CD4-positive, alpha-beta T cell treated with Interleukin-2 at 100 ng/mL for 4 hours (primary cell): ENCODE measurements at places on chromosomes 5 and 9.

DNA sequence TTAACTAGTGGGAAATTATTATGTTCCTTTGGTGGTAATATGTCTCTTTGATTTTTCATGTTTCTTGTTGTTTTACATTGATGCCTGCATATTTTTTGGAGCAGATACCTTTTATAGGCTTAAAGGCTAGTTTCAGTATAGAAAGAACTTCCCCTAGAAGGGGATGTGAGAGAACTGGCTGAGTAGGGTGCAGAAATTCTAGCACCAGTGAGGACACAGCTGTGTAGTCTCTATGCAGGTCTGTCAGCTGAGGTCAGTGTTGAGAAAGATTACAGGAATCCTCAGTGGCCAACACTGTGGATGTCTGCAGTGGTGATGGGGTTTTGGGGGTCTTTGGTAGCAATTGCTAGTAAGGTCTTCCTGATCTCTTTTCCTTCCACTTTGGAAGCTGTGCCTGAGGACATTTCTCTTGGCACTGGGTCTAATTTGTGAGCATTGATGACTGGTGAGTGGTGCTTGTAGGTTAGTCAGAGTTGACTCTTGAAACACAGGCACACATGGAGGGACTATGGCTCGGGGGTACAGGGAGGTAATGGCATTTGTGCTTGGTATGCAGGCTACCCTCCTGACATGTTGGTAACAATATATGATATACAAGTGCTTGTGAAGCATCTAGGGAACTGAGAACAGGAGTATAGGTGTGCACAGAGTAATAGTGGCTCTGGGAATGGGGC, 221.4 kb downstream of the SPATA31D1 start:
- DNase-seq: no peak

DNA sequence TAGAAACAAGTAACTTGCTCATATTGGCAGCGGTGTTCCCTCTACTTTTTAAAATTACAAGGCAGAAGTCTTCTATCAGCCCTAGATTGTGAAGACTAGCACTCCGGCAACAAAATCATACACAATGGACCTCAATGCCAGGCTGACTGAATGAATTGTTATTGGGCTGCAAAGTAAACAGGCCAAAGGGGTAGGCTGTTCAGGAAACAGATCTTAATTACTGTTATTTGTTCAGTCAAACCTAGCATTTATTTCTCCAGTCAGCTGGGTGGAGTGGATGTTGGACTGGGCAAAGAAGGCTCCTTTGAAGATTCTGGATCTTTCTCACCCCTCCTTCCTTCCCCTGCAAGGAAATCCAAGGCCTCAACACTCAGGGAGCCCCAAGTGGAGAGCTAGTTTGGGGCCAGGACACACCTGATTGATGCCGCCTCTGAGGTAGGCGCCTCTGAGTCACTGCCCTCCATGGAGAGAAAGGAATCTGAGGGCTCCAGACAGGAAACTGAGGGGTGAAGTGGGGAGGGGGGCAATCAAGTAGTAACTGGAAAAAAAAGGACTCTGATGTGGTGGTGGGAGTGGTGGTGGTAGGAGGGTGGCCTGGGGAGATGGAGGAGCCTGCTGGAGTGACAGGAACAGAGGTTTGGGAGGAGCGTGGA, 35.5 kb downstream of the SERINC5 start:
- DNase-seq: no peak

DNA sequence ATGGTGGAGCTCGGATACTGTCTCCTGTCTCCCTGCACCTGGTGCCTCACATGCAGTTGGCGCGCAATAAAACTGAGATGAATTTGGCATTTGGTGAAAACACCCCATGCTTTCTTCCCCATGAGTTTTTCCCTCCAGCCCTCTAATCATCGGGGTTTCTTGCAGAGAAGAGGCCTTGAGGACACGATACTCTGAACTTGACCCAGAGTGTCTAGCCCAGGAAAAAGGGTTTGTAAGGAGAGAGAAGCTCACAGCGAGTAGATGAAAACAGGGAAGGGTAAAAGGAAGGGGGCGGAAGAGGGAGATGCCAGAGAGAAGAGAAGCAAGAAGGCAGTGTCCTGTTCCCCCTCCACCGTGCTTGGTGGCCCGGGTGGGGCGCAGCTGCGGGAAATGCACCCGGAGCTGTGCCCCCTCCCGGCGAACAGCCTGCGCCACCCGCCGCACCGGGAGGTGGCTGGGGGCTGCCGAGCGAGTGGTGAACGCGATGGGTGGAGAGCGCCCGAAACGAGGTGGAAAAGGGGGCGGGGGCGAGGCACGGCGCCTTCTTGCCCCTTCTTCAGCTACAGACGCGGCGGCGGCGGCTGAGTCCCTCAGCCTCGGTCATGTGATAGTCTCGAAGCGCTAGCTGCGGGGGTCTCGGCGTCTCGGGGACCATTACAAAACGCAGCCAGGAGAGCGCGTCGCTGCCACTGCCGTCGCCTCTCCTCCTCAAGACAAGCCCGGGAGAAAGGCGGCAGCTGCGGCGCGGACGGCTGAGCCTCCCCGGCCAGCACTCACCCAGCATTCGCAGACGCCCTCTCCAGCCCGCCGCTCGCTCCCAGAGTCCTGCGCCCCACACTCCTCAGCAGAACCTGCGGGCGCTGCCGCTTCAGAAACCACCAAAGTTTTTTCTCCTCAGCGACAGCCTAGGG, 1.1 kb upstream of the FOXB2 start:
- no peak for DNase-seq

GRCh38 chr5:125232779-125233230, 486.4 kb upstream of the ZNF608 start:
- no peak for DNase-seq

- DNase-seq: no peak
Observed at GRCh38 chr9:36840898-36841536, 193.1 kb downstream of the PAX5 start.

GRCh38 chr5:133564921-133565565, 47.3 kb downstream of the FSTL4 start:
- DNase-seq: no peak
